Astrocyte of the hippocampus (primary cell): ENCODE measurements at places on chromosomes 13 and 19.

- no peak for DNase-seq
Observed at GRCh38 chr13:53759016-53759415, 730.4 kb downstream of the OLFM4 start.

DNA sequence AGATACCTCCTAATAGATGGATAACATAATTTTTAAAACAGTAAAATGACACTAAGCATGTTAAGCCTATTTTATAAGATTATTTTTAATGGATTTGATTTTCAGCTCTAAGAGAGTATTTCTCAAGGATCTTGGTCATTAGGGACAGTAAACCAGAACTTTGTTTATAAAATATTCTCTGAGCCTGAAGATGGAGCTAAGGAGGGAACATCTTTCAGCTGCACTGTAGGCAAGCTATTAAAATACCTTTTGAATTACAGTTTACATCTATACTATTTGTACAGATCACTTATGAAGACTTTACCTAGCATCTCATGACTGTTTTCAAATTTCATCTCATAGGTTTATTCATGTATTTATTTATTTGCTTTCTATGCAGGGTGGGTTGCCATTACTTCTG is 345.3 kb downstream of the MYO16 start:
- DNase-seq = no peak

DNA sequence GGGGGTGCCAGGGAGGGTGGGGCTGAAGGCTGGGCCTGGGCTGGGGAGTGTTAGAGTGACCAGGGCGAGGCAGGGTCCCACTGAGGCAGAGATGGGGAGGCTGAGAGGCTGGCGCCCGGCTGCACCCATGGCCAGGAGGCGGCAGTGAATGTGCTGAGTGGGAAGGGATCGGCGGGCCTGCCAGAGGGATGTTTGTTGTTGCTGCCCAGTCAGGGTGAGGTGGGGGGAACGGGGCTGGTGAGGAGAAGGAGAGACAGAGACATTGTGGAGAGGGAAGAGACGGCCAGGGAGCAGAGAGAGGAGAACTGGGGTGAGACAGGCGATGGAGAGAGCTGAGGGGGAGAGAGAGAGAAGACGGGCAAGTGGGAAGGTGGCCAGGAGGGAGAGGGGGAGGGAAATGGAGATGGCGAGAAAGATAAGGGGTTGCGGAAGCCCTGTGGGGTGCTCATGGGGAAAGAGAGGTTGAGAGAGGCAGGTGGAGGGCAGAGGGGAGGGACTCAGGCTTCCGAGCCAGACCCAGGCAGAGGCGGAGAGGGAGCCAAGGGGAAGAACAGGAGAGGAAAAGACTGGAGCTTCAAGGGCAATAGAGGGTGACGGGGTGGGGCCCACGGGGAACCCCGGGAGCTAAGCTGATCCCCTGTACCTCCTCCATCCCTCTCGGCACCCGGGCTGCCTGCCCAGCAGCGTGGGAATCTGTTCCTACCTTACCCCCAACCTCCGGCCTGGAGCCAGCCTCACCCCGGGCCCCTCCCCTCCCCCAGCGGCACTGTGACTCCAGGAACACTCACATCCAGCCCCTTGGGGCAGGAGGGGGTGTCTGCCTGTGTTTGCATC is 690 bp upstream of the B3GNT8 start:
- peak; percentile 51 for DNase-seq

GRCh38 chr19:18833141-18833476 is 1.4 kb downstream of the UPF1 start:
- peak; percentile 35 for DNase-seq

- peak; percentile 5 for DNase-seq
Observed at GRCh38 chr19:28351761-28352160, 861.2 kb downstream of the UQCRFS1 start.

DNA sequence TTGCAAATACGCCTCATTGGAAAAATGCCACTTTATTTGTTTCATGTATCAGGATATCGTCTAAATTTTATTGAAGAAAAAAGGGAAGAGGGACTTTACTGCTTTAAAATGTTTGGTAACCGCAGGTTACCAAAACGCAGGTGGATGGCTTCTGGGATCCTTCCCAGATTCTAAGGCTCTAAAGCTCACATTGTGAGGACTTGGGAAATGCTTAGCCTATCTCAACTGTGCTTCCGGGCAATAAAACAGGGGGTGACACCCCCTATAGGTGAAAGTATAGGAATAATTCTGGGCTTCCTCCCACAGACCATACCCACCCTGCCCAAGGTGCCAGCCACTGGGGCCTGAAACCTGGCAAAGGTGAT is 73.2 kb upstream of the IPO5 start:
- DNase-seq = no peak

- no peak for DNase-seq
Observed at GRCh38 chr19:33390101-33390907, 16.8 kb downstream of the CEBPG start.

DNA sequence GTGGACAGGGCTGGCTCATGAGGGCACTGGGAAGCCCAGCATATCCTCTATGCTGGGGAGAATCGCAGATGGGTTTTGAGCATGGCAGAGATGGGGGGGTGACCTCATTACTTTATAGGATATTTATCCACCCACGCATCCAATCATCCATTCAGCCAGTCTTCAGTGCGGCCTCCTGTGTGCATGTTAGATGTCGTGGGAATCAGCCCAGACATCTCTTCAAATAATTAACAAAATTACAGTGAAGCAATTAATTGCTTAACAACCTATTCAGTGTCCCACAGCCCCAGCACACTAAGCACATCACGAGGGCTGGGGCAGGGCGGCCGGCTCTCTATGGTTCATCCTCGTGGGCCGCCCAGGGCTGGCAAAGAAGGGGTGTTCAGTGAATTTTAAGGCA is 21.6 kb downstream of the LIG1 start:
- DNase-seq = no peak

DNA sequence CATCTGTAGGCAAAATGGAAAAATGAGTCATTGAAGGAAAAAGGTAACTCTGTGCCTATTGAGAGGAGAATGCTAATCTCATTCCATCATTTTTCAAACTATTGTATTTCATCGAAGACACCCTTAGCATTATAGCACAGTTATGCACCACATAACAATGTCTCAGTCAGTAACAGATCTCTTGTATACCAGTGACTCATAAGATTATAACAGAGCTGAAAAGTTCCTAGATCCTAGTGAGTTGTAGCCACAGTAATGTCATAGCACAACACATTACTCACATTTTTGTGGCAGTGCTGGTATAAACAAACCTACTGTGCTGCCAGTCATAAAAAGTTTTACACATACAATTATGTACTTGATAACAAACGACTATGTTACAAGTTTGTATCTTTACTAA is 1077.6 kb downstream of the DIAPH3 start:
- DNase-seq = peak; percentile 54

DNA sequence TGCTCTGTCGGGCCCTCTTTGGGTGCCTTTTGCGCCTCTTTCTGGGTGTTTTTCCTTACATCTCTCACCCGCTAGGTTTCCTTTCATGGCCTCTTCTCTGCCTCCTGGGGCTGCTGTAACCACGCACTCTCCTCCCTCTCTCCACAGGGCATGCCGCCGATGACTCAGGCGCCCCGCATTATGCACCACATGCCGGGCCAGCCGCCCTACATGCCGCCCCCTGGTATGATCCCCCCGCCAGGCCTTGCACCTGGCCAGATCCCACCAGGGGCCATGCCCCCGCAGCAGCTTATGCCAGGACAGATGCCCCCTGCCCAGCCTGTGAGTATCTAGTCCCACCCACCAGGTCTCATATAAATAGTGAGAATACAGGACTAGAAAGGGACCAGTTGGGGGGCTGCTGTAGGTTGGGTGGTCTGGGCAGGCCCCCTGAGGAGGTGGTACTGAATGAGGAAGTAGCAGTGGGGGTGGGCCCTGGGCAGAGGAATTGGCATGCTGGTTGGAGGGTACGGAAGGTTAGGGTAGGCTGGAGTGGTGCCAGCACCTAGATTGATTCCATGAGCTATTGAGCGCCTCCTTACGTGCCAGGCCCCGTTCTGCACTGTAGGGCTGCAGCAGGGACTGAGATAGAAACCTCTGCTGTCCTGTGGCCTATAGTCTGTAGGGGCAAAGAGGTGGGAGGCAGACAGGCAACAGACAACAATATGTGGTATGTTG is 11.9 kb downstream of the SNRPA start:
- peak; percentile 48 for DNase-seq

DNA sequence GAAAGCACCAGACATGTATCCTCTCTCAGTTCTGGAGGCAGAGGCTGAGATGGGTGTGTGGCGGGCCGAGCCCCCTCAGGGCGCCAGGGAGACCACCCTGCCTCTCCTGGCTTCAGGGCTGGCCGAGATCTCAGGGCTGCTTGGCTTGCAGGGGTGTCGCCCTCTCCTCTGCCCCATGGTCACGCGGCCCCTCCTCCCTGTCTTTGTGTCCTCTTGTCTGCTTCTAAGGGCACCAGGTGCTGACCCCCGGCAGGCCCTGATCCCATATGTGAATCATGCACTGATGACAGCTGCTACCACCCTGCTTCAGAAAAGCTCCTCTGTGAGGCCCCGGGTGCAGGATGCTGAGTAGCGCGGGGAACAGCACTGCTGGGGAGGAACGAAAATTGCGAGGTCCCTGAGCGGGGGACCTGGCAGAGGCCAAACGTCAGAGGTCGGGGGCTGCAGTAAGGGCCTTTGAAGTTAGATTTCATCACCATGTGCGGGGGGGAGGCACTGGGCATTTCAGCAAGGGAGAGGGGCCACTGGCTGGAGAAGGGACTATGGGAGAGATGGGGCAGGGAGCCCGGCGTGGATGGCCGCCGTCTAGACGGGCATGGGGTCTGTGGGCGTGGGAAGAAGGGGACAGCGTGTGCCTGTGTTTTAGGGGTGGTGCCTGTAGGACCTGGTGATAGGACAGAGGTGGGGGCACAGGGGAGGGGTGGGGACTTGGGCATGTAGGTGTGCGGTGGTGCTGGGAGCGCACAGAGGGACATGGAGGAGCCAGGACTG is 125.2 kb downstream of the KDM4B start:
- DNase-seq = no peak

GRCh38 chr13:62387647-62388046 is 972.0 kb upstream of the PCDH20 start:
- peak; percentile 18 for DNase-seq

DNA sequence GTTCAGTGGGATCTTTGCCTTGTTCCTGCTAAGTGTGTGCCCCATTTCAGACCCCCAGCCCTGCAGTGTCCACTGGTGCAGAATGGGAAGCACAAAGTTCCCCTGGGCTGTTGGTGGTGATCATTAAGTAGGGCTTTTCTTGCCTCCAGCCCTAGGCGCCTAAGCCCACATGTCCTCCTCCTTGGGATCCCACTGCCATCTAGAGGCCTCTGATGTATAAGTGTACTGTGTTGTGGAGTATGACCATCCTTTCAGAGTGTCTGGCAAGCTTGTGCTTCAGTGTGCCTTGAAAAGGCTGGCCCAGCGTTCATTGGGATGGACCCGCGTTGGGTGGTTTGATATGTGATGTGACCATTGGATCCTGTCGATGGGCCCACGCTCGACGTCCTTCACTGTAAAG is 71.2 kb downstream of the WASF3 start:
- no peak for DNase-seq

GRCh38 chr13:38180670-38181069 is 169.0 kb upstream of the UFM1 start:
- DNase-seq = no peak

GRCh38 chr13:59360108-59360507 is 803.6 kb downstream of the DIAPH3 start:
- no peak for DNase-seq

DNA sequence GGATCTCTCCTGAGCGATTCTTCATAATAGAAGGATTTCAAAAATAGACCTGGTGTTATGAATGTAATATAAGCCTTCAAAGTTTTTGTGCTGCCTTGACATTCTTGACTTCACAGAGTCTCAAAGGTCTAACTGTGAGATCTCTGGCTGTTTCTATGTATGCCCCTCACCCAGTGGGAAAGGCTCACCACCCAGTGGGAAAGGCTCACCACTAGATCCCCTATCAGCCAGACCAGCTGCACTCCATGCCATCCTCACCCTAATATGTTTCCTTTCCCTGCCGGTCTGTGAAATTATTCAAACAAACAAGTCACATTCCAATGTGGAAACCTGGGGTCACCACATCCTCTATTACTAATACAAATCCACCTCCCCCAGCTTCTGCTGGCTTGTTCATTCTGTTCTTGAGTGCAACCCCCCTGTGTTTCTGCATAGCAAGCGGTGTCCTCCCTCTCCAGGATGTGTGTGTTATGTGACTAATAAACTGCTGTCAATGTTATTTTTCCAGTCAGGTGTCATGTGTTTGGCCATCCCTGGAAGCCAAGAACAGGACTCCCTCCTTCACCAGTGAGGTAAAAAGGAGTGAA is 13.8 kb upstream of the SLITRK1 start:
- DNase-seq = peak; percentile 19

DNA sequence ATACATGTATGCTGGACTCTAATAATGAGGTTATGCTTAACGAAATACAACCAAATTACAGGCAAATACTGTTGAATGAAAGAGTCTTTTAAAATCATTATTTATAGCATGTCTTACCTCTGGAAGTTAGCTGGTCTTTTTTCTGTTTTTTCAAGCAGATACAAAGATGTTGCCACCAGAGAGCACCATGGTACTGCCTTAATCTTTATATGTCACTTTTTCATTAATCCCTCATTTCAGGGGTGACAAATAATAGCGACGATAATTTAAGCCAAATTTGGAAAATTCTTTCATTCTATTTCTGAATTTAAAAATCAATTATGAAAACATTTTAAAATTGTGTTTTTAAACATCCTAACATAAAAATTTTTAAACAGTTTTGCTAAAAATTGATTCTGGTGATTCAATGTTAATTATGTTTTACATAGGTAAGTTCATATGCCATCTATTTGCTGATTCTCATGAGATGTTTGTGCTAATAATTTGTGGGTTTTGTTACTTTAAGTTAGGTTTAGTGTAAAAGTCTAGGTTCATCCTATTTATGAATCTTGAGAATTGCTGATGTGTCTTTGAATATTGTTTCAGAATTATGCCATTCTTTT is 379.3 kb upstream of the SGCG start:
- peak; percentile 45 for DNase-seq

DNA sequence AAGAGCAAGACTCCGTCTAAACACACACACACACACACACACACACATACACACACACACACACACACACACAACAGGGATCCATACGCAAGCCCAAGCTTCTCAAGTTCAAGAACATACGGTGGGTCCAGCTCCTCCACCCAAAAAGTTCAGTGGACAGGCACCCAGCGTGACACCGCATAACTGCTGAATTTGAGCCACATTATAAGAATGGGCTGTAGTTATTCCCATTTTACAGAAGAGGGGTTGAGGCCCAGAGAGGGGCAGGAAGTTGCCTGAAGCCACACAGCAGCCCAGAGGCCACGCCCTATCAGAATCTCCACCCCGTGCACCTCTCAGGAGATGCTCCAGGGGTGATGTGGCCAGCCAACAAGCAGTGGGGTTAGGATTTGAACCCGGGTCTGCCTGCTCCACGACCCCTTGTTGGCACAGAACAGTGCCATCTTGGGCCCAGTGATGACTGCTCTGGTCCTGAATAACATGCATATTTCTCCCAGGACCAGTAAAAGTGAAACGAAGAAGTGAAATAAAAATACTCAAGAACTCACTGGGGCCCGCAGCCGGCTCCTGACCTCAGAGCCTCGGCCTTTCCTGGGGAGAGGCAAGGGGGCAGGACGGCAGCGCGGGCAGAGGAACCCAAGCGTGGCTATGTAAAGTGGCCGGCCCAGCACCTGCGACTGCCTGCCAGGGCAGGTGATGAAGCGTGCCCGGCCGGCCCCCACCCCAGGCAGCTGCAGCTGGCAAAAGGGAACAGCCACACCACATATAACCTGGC is 61.9 kb downstream of the AP1M1 start:
- no peak for DNase-seq
